Central memory CD4-positive, alpha-beta T cell (primary cell): ENCODE measurements at places on chromosomes 13 and 19.

DNA sequence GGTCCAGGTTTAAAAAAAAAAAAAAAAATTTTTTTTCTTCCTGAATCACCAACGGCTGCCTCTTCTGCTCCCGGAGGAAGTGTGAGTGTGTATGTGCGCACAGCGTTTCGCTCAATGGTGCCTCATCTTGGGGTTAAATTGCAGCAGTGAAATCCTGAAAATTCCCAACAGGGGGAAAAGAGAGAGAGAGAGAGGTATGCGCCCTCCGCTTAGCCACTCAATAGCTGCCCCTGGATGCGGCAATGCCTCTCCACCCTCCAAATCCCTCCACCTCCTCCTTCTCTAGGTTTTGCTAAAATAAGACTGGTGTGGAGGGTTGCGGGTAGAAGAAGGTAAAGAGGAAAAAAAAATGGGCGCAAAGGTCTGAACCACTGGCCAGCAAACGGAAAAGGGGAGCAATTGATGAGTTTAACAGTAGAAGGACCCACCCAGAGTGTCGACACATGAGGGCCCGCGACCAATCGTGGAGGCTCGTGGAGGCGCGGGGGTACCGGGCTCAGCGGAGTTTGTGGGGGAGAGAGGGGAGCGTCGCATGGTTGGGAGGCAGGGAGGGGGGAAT, 853 bp upstream of the CACNA1A start:
- no peak for DNase-seq

GRCh38 chr19:3499738-3500428, 591 bp downstream of the DOHH start:
- DNase-seq, result no peak

GRCh38 chr13:19596960-19597361, 35.6 kb upstream of the TPTE2 start:
- DNase-seq, result no peak

- DNase-seq, result no peak
Measured at GRCh38 chr19:18915639-18916038, 3.5 kb downstream of the COPE start.

- DNase-seq, result no peak
Measured at GRCh38 chr13:65943024-65943423, 1287.1 kb downstream of the PCDH9 start.

- no peak for DNase-seq
Measured at GRCh38 chr19:53086949-53087348, 16.3 kb downstream of the ZNF160 start.

GRCh38 chr13:71967990-71968389, 101.0 kb upstream of the DACH1 start:
- DNase-seq, result no peak

GRCh38 chr19:5952193-5953029, 25.5 kb downstream of the RANBP3 start:
- DNase-seq, result no peak

- DNase-seq, result no peak
Measured at GRCh38 chr13:51526202-51526601, 58.1 kb upstream of the WDFY2 start.

GRCh38 chr13:40158757-40159156, 503.3 kb downstream of the COG6 start:
- no peak for DNase-seq
